Activated CD8-positive, alpha-beta memory T cell treated with anti-CD3 and anti-CD28 coated beads for 48 hours (primary cell): ENCODE measurements at places on chromosomes 5 and 9.
A peak's percentile ranks its signal among the peaks of the same experiment; 100 is the strongest.

- DNase-seq = no peak
These were observed 89.8 kb downstream of the LIFR start for GRCh38 chr5:38466424-38467189.

DNA sequence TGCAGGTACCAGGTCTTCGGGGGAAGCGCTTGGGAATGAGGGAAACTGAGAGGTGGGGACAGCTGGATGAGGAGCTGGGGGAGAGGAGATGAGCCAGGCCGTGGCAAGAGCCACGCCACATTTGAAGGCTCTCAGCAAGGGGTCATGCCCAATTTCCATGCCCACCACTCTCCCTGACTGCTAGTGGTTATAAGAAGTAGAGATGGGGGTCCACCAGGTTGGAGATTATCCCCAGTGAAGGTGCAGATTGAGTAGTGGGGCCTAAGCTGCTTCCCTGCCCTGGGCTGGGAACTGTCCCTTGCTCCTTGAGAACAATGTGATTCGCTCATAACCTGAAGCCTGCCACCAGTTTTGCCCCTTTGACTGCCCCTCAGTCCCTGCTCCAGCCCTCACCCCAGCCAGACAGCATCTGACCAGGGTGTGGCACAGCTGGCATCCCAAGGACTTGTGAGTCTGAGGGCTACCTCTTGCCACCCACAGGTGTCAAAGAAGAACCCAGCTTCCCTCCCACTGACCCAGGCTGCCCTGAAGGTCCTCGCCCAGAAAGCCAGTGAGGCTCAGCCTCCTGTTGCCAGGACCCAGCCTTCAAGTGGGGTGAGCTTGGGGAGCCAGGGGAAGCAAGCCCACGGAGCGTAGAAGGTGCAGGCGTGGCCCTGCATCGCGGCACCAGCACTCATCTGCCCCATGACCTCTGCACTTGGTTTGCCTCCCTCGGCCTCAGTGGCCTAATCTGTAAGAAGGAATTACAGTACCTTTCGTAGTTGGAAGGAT lies 21.5 kb downstream of the CD74 start:
- no peak for DNase-seq

DNA sequence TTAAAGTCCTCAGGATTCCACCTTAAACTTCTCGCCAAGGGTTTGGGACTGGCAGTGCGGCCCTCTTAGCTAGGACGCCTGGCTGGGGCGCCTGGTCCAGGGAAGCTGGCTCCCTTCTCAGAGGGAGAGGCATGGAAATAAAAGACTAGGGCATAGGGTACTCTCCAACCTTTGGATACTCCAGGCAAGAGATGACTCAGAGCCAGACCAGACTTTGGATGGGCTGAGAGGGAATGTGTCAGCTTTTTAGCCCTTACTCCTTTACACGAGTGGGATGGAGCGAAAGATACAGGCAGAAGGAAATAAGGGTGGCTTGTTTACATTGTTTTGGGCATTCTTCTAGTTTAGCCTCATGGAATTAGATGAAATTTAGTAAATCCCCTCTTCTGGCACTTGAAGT lies 48.2 kb downstream of the IL31RA start:
- DNase-seq = no peak

DNA sequence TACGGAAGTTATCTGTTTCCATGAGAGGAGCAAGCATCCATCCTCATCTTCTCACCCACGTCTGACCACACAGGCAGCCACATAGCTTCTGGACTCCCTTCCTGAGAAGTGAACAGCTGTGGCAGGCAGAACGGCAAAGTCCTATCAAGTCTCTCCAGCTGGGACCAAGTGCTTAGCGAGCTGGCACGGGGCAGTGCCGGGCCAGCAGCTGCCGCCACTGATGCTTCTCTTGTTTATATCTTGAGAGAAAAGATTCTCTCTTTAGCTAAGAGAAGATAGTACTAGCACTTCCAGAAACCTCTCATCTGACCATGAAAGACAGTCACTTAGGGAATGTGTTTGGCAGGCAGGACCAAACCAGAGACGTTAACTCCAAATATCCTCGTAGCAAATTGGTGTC lies 37.2 kb downstream of the PLAC8L1 start:
- no peak for DNase-seq

DNA sequence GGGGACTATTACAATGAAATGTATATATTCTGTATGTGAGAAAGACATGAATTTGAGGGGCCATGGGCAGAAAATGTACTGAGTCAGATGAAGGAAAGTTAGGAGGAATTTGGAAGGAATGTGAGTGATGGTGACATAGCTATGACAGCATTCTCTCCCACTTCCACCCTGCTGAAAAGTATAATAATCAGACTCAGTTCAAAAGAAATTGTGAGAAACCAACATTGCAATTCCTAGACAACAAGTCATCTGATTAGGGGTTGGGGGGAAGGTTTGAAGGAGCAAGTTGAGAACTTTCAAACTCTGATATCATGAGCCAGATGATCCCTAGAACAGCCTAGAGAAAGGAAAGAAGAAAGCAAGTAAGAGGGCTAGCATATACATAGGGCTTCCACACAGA lies 370.6 kb downstream of the DMRTA1 start:
- DNase-seq = no peak

GRCh38 chr5:122412966-122413365 lies 100.9 kb downstream of the SNCAIP start:
- DNase-seq = no peak

DNA sequence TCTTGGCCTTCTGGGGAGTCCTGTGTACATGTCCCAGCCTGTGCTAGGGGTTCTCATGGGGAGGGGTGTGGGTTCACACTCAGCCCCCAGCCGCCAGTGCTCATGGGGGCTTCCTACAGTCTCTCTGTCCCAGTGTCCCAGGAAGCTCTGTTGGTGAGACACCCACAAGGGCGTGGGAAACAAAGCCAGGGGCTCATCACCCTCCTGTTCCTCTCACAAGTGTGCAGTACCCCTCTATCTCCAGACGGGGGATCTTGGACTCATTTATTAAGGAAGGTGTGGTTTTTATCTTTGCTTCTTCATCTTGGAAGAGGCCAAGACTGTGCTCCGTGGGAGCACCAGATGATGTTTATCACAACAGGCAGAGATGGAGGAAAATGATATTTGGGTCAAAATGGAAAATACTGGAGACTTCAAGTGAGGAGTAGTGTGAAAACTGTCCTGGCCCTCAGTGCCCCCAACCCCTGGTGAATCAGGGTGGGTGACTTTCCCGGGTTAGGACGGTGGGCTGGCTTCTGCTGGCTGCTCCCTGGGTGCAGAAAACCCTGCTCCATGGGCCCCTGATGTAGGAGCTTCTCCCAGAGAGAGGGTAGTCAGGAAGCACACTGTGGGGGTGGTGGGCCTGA lies 15.2 kb downstream of the TMEM171 start:
- no peak for DNase-seq

- no peak for DNase-seq
These were observed 98.0 kb downstream of the HSD17B3 start for GRCh38 chr9:96203867-96204501.

DNA sequence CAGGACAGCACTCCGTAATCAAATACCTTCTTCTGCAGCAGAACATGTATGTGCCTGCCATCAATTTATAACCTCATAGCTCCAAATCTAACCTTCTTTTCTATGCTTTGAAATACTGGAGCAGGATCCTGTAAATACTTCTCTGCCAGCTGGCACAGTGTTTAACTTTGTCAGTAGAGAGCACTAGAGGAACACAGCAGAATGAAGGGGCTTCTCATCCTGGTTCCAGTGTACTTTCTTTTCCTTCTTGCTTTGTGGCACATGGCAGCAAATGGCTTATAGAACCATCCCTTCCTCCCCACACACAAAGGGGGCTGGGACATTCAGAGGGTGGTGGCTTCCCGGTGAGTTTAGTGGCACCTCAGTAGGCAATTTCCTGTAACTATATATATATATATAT lies 3.8 kb upstream of the FBXW11 start:
- no peak for DNase-seq

DNA sequence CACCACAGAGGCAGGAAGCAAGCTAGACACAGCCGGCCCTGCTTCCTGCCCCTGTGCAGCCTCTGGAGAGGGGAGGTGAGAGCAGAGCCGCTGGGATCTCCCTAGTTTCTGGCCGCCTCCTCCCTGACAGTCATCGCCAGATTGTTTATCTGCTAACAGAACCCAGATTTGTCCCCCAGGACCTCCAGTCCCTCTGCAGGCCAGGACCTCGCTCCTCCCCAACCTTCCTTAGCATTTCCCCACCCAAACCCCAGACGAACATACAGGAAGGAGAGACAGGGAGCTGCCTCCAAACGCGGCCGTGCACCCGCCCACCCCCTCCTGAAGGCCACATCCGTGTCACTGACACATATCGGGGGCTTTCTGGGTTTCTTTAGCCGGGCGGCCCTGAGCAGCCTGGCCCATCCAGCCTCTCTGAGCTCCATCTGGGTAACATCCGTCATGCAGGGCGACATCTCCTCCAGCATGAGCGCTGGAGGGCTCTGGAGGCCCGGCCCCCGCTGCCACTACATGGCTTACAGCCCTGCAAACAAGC lies 47.5 kb downstream of the DBH start:
- DNase-seq = no peak

- DNase-seq = no peak
These were observed 109.7 kb upstream of the FER start for GRCh38 chr5:108638021-108638420.

DNA sequence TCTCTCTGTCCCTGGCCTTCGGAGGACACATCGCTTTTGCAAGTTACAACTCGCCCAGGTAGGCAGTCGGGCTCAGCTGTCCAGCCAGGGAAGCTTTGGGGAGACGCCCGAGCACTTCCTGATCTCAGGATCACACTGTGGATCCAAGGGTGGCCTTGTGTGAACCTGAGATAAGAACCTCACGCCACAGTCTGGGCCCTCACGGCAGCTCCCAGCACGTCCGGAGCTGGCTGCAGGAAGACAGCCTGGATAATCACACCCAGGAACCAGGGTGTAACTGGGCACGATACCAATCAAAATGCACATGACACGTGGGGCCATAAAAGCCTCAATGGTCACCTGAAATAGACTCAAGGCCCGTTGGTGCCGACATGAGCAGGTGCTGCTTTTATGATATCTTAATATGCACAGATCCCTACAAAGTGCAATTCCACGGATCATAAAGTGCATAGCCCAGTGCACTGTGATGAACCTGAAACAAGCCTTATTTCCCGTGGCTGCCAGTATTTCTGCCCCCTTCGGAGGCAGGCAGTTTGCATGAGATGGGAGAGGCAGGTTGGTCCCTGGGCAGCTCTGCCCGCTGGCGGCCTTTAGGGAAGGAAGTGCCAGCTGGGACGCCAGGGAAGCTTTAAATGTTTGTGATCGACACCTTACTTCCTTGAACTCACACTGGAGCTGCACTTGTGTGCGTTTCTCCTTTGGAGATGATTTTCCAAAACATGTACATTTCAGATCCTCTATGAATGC lies 14.5 kb downstream of the SLC6A18 start:
- DNase-seq = no peak

GRCh38 chr5:127744241-127744640 lies 41.0 kb downstream of the CCDC192 start:
- no peak for DNase-seq

GRCh38 chr5:134427540-134428041 lies 15.9 kb upstream of the CDKN2AIPNL start:
- DNase-seq = no peak

- no peak for DNase-seq
These were observed 84.5 kb downstream of the CETN3 start for GRCh38 chr5:90325093-90325492.

- DNase-seq = peak; percentile 92
These were observed at the start of gene DNAJC25 for GRCh38 chr9:111631214-111631971. Gene DNAJC25 (plus strand): TSS chr9:111631334. CDS start chr9:111631408, 74 bp downstream.

DNA sequence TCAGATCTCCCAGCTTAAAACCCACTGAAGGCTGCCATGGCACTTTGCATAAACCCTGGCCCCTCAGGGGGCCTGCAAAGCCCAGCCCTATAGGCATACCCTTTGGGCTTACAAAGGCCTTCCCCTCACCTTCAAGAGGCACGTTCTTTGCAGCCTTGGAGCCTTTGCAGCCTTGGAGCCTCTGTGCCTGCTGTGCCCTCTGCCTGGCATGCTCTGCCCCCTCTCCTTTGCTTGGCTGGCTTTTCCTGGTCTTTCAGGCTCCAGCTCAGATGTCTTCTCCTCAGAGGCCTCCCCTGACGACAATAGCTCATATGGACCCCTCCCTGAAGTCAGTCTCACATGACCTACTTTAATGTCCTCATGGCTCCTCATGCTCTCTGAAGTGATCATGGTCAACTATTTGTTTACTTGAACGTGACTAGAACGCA lies 60.3 kb downstream of the CXXC5 start:
- no peak for DNase-seq

- no peak for DNase-seq
These were observed 250.0 kb upstream of the MPDZ start for GRCh38 chr9:13529321-13530104.

DNA sequence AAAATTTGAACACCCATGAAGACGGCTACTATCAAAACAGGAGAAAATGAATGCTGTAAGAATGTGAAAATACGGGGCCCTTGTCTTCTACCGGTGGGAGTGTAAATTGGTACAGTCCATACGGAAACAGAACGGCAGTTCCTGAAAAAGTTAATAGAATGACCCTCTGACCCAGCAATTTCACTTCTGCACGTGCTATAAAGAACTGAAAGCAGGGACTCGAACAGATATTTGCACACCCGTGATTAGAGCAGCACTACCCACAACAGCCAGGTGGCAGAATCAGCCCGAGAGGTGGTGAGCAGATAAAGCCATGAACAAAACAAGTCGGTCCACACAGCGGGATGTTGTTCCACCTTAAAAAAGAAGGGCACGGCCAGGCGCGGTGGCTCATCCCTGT lies 22.6 kb upstream of the SLC12A7 start:
- no peak for DNase-seq

- no peak for DNase-seq
These were observed 234.4 kb upstream of the GAS1 start for GRCh38 chr9:87181670-87182069.

GRCh38 chr5:123120197-123120596 lies 31.2 kb downstream of the PRDM6 start:
- no peak for DNase-seq

DNA sequence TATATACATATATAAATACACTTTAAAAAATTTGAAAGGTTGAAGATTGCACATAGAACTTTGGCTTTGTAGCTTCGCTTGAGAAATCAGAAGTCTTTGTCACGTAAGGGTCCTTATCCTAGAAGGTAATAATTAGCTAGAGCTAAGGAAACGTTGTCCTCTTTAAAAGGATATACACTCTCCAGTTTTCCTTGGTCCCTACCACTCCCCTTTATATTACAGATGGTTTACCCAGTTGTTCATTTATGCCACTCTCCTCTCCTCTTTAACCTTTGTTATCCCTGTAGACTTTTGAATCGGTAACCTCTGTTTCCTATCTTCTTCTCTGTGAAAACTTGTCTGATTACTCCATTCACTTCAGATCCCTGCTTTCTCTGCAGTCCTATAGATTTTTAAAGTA lies 1101.0 kb upstream of the SEMA6A start:
- no peak for DNase-seq

GRCh38 chr5:121746763-121747162 lies 104.9 kb upstream of the FTMT start:
- DNase-seq = no peak

GRCh38 chr5:101080462-101081240 lies 177.6 kb upstream of the ST8SIA4 start:
- no peak for DNase-seq

GRCh38 chr5:43772764-43773477 lies 169.9 kb downstream of the NNT start:
- DNase-seq = no peak

GRCh38 chr5:78983601-78984438 lies 1.3 kb downstream of the ARSB start:
- no peak for DNase-seq
